Stimulated activated CD8-positive, alpha-beta memory T cell treated with anti-CD3 and anti-CD28 coated beads, Interleukin-4, amount 100 ng/mL, for 1 hour (primary cell): ENCODE measurements at places on chromosomes 4 and X.

- DNase-seq: no peak
Observed at GRCh38 chrX:127057891-127058619, 238.5 kb downstream of the PRR32 start.

DNA sequence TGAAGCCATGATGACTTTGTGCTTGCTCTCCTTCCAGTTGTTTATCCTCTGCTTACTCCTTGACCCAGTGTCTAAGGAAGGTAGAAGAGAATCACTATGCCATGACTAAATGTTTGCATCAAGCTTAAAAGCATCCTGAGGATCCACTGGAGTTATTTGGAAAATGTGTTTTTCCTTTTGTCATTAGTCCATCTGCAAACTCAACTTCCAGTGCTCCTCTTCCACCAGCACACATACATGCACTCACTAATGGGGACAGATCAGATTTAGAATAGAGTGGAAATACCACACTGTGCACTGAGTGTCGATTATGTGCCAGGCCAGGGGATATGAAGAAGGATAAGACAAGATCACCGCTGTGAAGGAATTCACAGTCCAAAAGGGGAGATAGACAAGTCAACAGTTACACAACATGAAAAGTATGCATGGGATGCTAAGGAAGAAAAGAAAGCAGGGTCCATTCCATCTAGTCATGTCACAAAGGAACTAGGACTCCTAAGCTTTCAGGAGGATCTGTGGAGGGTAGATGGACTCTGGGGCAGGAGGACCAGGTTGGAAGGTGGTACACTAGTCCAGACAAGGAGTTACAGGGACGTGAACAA, 1.9 kb downstream of the OCIAD2 start:
- no peak for DNase-seq

DNA sequence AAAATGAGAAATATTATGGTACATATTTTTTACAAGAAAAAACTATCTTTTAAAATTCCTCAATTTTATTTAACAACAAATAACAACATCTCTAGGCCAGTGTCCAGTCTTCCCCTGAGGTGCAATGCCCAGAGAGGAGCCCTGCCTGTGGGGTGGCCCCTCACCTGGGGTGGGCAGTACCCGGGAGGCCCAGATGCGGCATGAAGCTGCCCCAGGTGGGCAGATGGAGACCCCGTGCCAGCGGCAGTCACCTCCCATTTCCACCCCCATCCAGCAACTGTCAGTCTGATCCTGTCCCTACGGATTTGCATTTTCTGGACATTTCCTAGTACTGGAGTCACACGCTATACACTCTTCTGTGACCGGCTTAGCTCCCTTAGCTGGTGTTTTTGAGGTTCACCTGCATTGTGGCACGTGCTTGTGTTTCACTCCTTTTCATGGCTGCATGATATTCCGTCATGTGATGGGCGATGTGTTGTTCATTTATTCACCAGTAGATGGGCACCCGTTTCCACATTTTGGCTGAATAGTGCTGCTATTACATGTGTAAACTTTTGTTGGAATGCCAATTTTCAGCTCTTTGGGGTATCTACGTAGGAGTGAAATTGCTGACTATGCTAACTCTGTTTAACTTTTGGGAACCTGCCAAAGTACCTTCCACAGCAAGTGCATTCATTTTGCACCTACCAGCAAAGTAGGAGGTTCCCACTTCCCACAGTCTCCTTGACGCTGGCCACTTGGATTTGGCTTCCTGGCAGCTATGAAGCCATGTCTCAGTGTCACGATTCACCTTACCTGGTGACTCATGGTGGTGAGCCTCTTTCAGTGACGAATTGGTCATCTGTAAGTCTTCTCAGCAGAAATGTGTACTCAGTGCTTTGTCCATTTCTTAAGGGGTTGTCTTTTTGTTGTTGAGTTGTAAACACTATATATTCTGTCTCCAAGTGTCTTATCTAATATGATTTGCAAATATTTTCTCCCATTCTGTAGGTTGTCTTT, 11.7 kb upstream of the MAEA start:
- no peak for DNase-seq

- DNase-seq: no peak
Observed at GRCh38 chrX:73979551-73980131, 324.3 kb upstream of the ZCCHC13 start.

DNA sequence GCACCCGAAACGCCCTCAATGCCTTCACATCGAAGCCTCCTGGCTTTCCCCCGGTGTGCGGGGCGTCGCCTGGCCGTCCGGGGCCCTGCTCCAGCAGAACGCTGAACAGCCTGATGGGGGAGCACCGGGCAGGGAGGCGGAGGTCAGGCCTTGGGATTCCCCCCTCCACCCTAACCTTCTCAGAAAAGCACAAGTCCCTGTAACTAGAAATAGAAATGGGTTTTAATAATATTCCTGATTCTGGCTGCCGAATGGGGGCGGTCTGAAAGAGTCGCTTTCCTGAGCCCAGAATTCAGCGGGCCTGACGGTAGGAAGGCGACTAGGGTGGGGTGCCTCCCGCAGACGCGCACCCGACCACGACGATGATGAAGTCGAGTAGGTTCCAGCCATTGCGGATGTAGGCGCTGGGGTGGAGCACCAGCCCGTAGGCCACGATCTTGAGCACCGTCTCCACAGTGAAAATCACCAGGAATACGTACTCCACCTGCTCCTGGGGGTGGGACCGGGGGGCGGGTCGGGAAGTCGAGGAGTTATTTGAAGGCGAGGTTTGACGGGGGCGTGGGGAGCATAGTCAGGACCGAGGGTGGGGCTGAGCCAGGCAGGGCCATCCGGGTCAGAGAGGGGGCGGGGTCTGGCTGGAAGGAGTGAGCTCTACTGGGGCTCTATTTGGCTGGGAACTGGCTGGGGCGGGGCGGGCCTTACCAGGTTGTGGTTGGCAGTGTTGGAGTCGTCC, 2.5 kb downstream of the CACNA1F start:
- DNase-seq: peak; percentile 16

DNA sequence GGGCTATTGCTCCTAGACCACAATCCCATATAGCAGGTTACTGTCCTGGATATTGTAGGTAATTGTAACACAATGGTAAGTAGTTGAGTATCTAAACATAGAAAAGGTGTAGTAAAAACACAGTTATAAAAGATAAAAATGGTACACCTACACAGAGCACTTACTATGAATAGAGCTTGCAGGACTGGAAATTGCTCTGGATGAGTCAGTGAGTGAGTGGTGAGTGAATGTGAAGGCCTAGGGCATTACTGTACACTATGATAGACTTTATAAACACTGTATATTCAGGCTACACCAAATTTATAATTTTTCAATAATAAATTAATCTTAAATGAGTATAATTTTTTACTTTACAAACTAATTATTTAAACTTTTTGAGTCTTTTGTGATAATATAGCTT, 425.7 kb downstream of the PABPC4L start:
- no peak for DNase-seq

DNA sequence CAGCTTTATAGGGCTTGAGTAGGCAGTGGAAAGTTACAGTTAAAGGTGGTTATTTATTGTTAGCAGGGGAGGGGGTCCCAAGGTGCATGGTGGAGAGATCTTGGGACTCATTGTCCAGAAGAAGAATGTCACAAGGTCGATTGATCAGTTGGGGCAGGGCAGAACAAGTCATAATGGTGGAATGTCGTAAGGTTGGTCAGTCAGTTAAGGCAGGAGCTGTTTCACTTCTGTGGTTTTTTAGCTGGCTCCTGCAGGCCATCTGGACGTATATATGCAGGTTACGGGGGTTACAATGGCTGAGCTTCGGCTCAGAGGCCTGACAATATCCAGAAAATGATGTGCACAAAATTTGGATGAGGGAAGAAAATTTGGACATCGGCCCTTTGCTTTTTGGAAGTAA, 7.1 kb downstream of the OFD1 start:
- DNase-seq: no peak

DNA sequence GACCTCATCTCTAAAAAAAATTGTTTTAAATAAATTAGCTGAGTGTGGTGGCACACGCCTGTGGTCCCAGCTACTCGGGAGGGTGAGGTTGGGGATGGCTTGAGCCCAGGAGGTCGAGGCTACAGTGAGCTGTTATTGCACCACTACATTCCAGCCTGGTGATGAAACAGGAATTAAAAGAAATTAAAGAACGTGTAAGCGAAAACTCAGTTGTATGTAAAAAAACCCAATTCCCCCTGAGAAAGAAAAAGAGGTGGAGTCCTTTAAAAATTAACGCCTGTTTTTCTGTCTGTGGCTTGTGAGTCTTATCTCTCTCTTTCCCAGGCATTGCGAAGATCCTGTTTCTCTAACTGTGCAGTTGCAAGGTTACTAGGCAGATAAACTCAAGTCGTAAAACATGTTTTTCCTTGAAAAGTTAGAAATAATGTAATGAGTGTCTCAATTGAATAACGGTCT, 22.1 kb downstream of the EPGN start:
- no peak for DNase-seq

DNA sequence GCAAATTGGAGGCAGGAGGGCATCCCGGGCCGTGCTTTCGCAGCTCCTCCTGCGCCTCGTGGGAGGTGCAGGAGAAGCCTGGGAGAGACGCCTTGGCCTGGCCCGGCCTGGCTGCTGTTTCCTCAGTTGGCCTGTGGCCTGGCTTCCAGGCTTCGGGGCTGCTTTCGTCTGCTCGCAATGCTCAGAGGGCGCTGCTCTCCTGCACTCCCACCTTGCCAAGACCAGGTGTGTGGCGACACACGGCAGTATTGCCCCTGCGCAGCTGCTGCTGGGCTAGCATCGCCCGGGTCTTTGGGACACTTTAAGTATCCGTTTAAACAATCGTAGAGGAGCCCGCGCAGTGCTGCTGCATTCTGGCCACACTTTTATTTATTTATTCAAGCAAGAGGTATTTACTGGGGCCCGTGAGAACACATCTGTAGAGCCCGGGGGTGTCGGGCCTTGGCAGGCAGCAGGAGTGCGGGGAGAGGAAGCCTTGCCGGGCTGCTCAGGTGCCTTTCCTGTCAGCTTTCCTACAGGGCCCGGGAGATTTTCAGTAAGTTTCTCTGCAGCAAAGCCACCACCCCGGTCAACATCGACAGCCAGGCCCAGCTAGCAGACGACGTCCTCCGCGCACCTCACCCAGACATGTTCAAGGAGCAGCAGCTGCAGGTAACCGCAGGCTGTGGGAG, 26.2 kb upstream of the HGFAC start:
- DNase-seq: no peak

DNA sequence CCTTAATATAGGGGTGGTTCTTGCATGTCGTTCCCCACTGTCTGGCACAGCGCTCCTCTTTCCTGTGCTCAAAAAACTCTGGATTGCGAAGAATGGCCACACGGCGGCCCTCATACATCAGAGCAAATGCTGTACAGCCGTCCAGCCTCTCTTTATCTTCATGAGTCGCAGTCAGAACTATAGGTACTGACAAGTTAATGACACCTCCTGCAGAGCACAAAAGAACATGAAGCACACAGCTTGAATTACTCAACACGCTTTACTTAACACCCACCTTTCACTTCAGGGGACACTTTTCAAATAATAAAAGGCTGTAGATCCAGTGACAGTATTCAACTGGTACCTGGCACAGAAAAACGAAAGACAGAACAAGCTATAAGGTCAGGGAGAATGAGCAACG, 65.3 kb downstream of the PAPSS1 start:
- DNase-seq: no peak

GRCh38 chr4:188986271-188986689, 847.0 kb downstream of the TRIML1 start:
- no peak for DNase-seq

- no peak for DNase-seq
Observed at GRCh38 chr4:123077330-123077729, 154.9 kb upstream of the NUDT6 start.

DNA sequence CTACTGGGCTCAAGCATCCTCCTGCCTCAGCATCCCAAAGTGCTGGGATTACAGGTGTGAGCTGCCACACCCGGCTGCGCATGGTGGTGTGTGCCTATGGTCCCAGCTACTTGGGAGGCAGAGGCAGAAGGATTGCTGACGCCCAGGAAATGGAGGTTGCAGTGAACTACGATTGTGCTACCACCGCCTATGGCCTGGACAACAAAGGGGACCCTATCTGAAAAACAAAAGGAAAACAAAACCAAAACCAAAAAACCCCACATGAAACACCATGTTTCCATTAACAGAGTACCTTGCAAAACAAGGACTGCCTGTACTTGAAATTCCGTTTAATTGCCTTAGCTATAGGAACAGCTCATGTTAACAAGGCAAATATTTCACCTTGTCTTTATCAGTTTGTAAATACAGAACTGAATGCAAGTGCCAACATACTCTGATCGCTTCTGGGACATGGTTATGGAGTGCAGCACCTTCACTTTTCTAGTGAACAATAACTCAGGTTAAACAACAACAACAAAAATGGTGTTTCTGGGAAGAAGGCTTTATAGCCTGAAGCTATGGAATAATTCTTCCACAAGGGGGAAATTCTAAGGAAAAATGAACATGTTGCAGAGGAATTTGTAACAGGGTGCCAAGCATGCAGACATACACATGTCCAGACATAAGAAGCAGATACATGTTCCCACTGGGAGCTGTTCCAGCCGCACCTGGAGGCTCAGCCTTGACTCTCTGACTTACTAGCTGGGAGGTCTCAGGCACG, 73.2 kb upstream of the STS start:
- DNase-seq: no peak

- no peak for DNase-seq
Observed at GRCh38 chr4:183783991-183784553, 121.0 kb upstream of the STOX2 start.

- no peak for DNase-seq
Observed at GRCh38 chr4:181578911-181579310, 664.3 kb upstream of the TENM3 start.

GRCh38 chr4:5631352-5632065, 76.8 kb downstream of the EVC2 start:
- DNase-seq: no peak

DNA sequence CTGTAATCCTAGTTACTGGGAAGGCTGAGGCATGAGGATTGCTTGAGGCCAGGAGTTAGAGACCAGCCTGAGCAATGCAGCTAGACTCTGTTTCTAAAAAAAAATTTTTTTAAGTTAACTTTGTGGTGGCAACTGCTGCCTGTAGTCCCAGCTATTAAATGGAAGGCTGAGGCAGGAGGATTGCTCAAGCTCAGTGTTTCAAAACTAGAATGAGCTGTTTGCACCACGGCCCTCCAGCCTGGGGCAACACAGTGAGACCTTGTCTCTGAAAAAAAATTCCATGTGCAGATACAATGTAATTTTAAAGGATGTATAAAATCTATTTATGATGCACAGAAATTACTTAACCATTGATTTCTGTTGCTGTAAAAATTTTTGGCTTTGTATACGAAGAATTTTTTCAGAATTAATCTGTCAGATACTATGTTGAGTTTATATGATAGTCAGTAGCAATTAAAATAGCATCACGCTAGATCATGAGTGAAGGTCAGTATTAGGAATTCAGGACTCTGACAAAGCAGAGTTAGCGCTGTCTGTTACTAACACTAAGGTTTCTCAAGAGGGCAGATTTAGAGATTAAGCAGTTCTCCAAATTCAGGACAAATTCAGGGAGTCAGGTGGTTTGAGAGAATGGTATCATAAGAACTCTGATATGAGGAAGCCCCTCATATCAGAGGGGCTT, 8.3 kb upstream of the AGA start:
- DNase-seq: no peak
